Endodermal cell (in vitro differentiated cells): ENCODE measurements at places on chromosomes 2 and 18.

GRCh38 chr2:196289000-196289399 is 117.6 kb upstream of the STK17B start:
- no peak overlapping the region for H3K4me3 ChIP-seq
- H3K27me3 ChIP-seq: no peaks in the 10 kb centered on the region
- no peaks in the 10 kb centered on the region for H3K4me1 ChIP-seq
- H3K27ac ChIP-seq: no peak overlapping the region

GRCh38 chr2:71672826-71673795 is 219.8 kb downstream of the DYSF start:
- no peaks in the 10 kb centered on the region for H3K4me1 ChIP-seq
- DNase-seq: peak; percentile 26
- H3K27ac ChIP-seq: no peak overlapping the region
- H3K4me3 ChIP-seq: no peak overlapping the region

GRCh38 chr2:240305369-240305962 is 130.0 kb upstream of the GPC1 start:
- H3K27ac ChIP-seq: no peak overlapping the region
- H3K4me3 ChIP-seq: no peak overlapping the region
- no peaks in the 10 kb centered on the region for H3K27me3 ChIP-seq
- DNase-seq: no peak
- H3K36me3 ChIP-seq: no peaks in the 10 kb centered on the region
- no peaks in the 10 kb centered on the region for H3K4me1 ChIP-seq

DNA sequence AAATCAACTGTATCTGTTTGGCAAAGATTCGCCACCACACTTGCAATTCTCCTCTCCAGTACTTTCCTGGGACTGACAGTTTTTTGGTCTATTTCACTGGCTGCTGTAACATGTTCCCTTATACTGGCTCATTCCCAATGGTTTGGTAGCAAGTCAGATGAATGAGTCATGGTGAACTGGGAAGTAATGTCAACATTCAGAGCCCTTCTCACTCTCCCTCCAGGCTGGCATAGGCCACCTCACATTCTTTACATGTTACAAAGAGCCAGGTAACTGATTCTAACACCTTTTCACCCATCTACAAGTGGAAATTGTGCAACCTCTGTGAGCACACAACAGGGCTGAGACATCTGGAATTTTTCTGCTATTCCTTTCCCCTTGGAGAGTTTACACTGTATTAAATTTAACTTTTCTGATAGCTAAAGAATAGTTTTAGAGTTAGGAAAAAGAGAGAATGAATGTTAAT is 111.3 kb upstream of the TLK1 start:
- peak; percentile 76 for DNase-seq
- no peak overlapping the region for H3K4me3 ChIP-seq
- H3K27me3 ChIP-seq: no peaks in the 10 kb centered on the region
